Immature natural killer cell (primary cell): ENCODE measurements at places on chromosomes 1 and 21.

DNA sequence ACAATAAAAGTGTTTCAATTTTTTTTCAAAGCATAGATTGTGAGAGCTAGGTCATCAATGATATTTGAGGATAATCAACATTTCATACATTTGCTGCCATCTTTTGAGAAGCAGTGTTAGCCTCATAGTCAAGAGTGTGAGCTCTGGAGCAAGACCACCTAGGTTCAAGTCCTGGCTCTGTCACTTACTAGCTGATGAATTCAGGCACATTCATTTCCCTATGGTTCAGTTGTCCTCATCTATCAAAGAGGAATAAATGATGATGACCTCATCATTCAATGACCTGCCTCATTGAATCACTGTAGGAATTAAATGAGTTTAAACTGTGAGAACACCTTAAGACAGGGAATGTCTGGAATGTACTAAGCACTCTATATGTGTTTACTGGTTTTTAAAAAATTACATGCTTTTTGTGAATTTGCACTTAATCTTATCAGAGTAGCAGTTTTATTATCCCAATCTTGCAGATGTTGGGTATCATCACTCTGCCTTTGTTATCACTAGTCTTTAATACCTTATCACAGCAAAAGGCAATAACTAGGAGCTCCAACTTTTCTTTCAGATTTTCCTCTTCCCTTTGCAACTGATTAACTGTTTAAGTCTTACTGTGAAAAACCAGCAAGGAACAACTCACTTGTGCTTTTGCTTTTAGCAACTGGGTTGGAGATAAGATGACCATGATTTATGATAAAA, 47.4 kb downstream of the SLC30A10 start:
- DNase-seq: no peak

DNA sequence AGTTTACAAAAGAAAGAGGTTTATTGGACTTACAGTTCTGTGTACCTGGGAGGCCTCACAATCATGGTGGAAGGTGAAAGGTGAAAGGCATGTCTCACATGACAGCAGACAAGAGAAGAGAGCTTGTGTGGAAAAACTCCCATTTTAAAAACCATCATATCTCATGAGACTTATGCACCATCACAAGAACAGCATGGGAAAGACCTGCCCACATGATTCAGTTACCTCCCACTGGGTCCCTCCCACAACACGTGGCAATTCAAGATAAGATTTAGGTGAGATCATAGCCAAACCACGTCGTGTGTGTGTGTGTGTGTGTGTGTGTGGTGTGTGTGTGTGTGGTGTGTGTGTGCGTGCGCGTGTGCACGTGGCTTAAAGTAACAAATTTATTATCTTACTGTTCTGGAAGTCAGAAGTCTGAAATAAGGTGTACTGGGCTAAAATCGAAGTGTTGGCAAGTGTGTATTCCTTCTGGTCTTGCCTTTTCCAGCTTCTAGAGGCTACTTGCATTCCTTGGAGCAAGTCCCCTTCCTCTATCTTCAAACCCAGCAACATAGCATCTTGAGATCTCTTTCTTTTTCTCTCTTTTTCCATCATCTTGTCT, 48.1 kb upstream of the MPC2 start:
- DNase-seq: no peak

DNA sequence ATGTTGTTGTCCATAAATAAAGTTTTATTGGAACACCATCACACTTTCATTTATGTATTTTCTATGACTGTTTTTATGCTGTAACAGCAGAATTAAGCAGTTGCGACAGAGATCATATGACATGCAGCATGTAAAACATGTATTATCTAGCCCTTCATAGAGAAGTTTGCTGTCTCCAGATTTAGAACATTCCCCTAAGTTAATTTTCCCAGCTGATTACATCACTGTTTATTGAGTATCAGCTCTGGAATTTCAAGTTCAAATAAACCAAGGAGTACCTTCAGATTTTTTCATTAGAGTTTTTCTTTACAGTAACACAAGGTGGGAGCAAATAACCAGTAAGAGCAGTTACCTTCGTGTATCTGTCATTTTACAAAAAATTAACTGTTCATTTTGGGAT, 792.8 kb downstream of the USP25 start:
- no peak for DNase-seq

DNA sequence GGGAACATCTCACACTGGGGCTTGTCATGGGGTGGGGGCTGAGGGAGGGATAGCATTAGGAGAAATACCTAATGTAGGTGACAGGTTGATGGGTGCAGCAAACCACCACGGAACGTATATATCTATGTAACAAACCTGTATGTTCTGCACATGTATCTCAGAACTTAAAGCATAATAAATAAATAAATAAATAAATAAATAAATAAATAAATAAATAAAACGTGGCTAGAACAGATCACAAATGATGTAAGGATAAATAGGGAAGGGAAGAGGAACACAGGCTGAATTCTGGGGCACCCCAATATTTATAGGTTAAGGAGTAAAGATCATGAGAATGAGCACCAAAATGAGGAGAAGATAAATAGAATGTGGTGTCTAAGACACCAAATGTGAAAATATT, 592.2 kb downstream of the AMY1C start:
- DNase-seq: no peak

DNA sequence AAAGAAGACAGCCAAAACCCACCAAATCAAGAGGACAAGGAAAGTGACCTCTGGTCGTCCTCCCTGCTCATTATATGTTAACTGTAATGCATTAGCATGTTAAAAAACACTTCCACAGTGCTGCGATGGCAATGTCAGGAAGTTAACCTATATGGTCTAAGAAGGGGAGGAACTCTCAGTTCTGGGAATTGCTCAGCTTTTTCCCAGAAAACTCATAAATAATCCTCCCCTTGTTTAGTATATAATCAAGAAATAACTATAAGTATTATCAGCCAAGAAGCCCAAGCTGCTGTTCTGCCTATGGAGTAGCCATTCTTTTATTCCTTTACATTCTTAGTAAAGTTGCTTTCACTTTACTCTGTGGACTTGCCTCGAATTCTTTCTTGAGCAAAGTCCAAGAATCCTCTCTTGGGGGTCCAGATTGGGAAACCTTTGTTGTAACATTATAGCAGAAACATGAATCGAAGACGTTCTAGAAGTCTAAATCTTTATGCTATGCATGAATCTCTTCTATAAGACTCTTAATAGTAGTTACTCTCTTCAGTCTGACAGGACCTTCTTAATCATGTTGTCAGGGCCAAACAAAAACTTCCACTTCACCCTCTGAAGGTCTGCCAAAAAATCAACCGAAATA, 110.0 kb upstream of the VANGL1 start:
- DNase-seq: no peak

GRCh38 chr1:181778640-181779260, 282.8 kb downstream of the ZNF648 start:
- DNase-seq: no peak

DNA sequence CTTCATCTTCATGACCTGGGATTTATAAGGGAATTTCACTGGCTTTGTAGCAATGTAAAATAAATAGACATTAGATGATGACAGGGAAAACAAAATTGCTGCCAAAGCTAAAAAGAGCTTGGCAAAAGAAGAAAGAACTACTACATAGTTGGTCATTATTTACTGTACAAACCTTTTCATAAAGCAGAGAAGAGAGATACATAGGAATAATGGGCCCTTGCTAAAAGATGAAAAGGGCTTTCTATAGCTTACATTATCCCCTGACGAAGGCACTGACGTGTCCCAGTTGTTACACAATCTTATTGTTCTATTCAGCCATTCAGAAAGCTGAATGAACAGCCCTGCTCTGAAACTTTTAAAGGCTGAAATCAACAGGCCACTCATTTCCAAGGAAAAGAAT, 57.1 kb downstream of the ZC3H11B start:
- no peak for DNase-seq

GRCh38 chr21:41079159-41079558, 88.8 kb upstream of the BACE2 start:
- DNase-seq: no peak

DNA sequence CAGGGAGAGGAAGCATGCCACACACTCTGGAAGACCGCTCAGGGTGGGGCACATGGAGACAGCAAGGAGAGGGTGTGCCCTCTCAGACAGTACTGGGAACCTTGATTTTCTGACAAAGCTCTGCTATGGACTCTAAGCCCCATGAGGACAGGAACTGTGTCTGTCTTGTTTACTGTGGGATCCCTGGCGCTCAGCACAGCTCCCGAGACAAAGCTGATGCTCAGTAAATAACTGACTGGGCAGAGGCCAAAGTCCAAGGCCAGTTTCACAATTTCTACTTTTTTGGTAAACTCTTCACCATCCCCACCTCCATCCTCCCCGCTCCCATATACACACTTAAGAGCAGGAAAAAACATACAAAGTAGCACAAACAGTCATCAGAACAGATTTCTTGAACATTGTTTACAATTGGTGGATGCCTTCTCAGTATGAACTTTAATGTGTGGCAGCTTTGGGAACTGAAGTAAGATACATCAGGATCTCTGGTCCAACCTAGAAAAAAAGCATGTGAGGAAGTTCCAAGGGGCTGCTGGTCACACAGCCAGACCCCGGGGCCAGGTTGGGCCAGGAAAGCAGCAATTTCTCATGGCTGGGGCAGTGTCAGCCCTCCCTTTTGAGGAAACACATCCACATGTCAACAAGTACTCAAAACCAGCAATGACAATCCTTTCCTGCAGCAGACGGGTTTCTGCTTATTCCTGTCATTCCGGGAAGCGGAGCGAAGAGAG, 5.6 kb upstream of the AHCYL1 start:
- DNase-seq: no peak
